ENCODE measurements at places on chromosomes 12 and 14.
A peak's percentile ranks its signal among the peaks of the same experiment; 100 is the strongest.

- no peaks in the 10 kb centered on the region for H3K4me1 ChIP-seq
- no peaks in the 10 kb centered on the region for H3K36me3 ChIP-seq
- peak; percentile 54 for DNase-seq
- H3K4me3 ChIP-seq: no peak overlapping the region
- H3K27ac ChIP-seq: peak overlapping the region; percentile 60
- H3K27me3 ChIP-seq: no peaks in the 10 kb centered on the region
These were observed 89.8 kb downstream of the CRADD start for GRCh38 chr12:93766796-93767523.

GRCh38 chr14:50308363-50308915 is 3.6 kb downstream of the L2HGDH start:
- H3K36me3 ChIP-seq: no peaks in the 10 kb centered on the region
- no peak overlapping the region for H3K27ac ChIP-seq
- DNase-seq: no peak
- no peaks in the 10 kb centered on the region for H3K4me1 ChIP-seq

- no peak overlapping the region for H3K4me3 ChIP-seq
- H3K27me3 ChIP-seq: no peaks in the 10 kb centered on the region
- no peak overlapping the region for H3K27ac ChIP-seq
- no peaks in the 10 kb centered on the region for H3K4me1 ChIP-seq
- DNase-seq: no peak
These were observed 59.4 kb downstream of the TTC9 start for GRCh38 chr14:70700955-70701585.

GRCh38 chr12:43550831-43551271 is 1.2 kb downstream of the ADAMTS20 start:
- H3K27me3 ChIP-seq: peaks cover 6% of the 10 kb centered on the region
- H3K27ac ChIP-seq: no peak overlapping the region
- H3K4me3 ChIP-seq: no peak overlapping the region
- H3K4me1 ChIP-seq: no peaks in the 10 kb centered on the region
- no peak for DNase-seq

DNA sequence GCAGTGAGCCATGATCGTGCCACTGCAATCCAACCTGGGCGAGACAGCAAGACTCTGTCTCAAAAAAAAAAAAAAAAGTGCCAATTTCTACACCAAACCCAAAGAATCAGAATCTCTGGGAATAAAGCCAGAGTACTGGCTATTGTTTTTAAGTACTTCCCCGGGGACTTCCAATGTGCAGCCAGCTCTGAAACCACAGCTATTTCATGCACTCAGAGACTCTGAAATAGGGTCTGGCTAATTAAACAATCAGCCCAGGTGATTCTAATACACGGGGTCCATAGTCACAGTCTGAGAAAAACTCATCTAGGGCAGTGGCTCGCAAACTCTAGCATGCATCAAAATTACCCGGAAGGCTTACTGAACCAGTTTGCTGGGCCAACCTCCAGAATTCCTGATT is 56.3 kb downstream of the SIX6 start:
- no peaks in the 10 kb centered on the region for H3K4me1 ChIP-seq
- no peaks in the 10 kb centered on the region for H3K27me3 ChIP-seq
- H3K4me3 ChIP-seq: no peak overlapping the region
- peak; percentile 7 for DNase-seq
- no peak overlapping the region for H3K27ac ChIP-seq

DNA sequence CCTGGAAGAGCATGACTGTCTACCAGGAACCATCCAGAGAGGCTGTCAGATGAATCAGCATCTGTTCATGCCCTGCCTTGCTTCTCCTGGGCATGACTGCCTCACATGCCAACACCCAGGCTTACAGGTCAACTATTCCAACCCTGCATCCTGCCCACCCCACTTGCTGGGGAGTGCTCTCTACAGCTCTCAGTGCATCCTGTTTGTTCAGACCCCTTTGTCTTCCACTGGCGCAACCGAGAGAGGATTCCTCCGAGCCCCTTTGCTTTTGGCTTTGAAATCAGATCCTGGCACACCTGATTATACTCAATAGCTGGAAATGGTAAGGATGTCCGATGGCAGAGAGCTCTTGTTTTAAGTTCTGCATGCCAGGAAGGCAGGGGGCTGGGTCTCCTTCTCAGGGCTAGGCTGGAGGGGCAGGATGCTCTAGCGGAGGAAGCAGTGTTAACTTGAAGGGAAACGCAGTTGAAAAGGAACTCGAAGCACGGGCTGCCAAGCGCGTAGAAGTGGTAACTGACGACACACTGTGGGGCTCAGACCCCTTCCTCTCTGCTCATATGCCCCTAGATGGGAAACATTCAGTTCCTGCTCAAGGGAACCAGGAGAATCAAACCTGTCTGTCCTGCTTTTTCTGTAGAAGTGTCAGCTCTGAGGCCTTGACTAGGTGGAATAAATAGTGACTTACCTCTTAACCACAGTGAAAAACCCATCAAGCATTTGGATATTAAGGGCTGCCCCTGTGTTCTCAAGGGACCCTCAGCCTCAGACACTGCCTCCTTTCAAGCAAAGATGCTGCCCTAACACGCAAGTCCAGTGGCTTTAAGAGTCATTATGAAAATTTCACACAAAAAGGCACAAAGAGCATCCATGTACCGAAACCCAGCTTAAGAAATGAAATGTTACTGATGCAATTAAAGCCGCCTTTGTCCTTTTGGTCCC is 297.5 kb downstream of the ZFP36L1 start:
- no peaks in the 10 kb centered on the region for H3K4me1 ChIP-seq
- no peak overlapping the region for H3K27ac ChIP-seq
- H3K36me3 ChIP-seq: no peaks in the 10 kb centered on the region
- H3K27me3 ChIP-seq: no peaks in the 10 kb centered on the region
- DNase-seq: no peak

DNA sequence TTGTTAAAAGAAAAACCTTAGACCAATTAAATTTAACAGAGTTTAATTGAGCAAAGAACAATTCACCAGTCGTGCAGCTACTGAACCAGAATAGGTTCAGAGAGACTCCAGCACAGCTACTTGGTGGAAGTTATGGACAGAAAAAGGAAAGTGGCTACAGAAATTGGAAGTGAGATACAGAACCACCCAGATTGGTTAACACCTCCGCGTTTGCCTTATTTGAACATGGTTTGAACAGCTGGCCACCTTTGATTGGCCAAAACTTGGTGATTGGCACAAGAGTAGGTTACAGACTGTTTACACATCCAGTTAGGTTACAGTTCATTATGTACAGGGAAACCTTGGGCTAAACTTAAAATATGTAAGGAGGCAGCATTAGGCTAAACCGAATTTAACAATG is 54.9 kb downstream of the SRGAP1 start:
- H3K27me3 ChIP-seq: no peaks in the 10 kb centered on the region
- H3K4me1 ChIP-seq: no peaks in the 10 kb centered on the region
- H3K36me3 ChIP-seq: no peaks in the 10 kb centered on the region
- DNase-seq: no peak

- H3K4me3 ChIP-seq: peak overlapping the region; percentile 42
- no peaks in the 10 kb centered on the region for H3K36me3 ChIP-seq
- DNase-seq: peak; percentile 7
- peaks cover 17% of the 10 kb centered on the region for H3K27me3 ChIP-seq
- H3K4me1 ChIP-seq: no peaks in the 10 kb centered on the region
These were observed 1.2 kb downstream of the FLRT2 start for GRCh38 chr14:85531141-85531586.

- no peaks in the 10 kb centered on the region for H3K27me3 ChIP-seq
- H3K4me3 ChIP-seq: no peak overlapping the region
- DNase-seq: no peak
- no peaks in the 10 kb centered on the region for H3K36me3 ChIP-seq
- peaks cover 9% of the 10 kb centered on the region for H3K4me1 ChIP-seq
- no peak overlapping the region for H3K27ac ChIP-seq
These were observed 6.5 kb upstream of the CIPC start for GRCh38 chr14:77091518-77091917.

DNA sequence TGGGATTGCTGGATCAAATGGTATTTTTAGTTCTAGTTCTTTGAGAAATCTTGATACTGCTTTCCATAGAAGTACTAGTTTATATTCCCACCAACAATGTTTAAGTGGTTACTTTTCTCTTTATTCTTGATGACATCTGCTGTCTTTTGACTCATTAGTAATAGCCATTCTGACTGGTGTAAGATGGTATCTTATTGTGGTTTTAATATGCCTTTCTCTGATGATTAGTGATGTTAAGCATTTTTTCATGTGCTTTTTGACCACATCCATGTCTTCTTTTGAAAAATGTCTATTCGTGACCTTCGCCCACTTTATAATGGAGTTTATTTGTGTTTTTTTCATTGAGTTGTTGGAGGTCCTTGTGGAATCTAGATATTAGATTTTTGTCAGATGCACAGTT is 865.7 kb downstream of the SLC6A15 start:
- no peaks in the 10 kb centered on the region for H3K27me3 ChIP-seq
- H3K4me3 ChIP-seq: no peak overlapping the region
- no peak for DNase-seq
- H3K4me1 ChIP-seq: no peaks in the 10 kb centered on the region
- H3K27ac ChIP-seq: no peak overlapping the region

- no peak overlapping the region for H3K27ac ChIP-seq
- H3K36me3 ChIP-seq: no peaks in the 10 kb centered on the region
- H3K27me3 ChIP-seq: no peaks in the 10 kb centered on the region
- H3K4me1 ChIP-seq: no peaks in the 10 kb centered on the region
These were observed 47.7 kb downstream of the CLMN start for GRCh38 chr14:95272057-95272456.

DNA sequence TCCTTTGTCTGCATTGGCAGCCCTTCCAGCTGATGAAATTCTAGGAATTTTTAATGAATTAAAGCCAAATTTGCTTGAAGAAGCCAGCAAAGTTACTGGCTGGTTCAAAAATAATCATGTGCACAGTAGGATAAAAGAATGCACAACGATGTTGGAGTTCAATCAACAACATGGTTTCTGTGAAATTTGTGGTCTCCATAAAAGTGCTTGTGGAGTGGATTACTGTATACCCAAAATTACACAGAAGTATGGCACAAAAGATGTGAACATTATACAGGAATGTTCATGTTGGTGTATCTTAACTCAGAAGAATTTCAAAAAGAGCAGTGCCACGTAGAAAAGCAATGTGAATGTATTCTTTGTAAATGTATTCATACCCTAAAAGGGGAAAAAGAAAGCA is 105.0 kb upstream of the METAP2 start:
- H3K27me3 ChIP-seq: no peaks in the 10 kb centered on the region
- H3K36me3 ChIP-seq: no peaks in the 10 kb centered on the region
- no peak for DNase-seq
- H3K4me3 ChIP-seq: no peak overlapping the region
- H3K27ac ChIP-seq: no peak overlapping the region

- peaks cover 15% of the 10 kb centered on the region for H3K27me3 ChIP-seq
- H3K4me1 ChIP-seq: no peaks in the 10 kb centered on the region
- H3K4me3 ChIP-seq: no peak overlapping the region
- H3K27ac ChIP-seq: no peak overlapping the region
- H3K36me3 ChIP-seq: no peaks in the 10 kb centered on the region
These were observed 6.4 kb upstream of the ALX1 start for GRCh38 chr12:85273381-85274314.

DNA sequence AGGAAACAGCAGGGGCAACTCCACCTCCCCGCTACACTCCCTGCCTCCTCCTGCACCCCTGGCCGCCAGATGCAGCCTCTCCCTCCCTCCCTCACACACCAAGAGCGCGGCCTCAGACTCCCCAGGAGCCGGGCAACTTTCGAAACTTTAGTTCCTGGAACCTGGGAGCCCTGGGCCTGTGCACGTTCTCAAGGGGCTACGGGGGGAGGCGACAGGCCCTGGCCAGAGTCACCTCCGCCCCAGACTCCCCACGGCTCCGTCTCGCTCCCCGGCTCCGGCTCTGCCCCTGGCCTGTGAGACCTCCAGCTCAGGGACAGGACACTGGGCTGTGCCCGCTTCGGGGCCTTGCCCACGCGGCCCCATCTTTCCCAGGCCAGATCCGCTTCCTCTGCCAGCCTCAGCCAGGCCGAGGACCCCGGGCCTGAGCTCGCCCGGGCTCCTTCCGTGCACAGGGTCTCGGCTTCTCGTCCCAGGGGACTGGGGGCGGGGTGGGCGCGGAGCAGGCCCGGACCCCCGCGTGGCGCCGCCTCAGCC is 5.5 kb downstream of the AMN start:
- peaks cover 14% of the 10 kb centered on the region for H3K27me3 ChIP-seq
- peak overlapping the region; percentile 24 for H3K4me3 ChIP-seq
- no peak for DNase-seq
- no peak overlapping the region for H3K27ac ChIP-seq
- no peaks in the 10 kb centered on the region for H3K36me3 ChIP-seq

GRCh38 chr14:60107477-60107876 is 15.8 kb downstream of the PCNX4 start:
- no peak overlapping the region for H3K27ac ChIP-seq
- no peak overlapping the region for H3K4me3 ChIP-seq
- no peaks in the 10 kb centered on the region for H3K4me1 ChIP-seq
- H3K27me3 ChIP-seq: no peaks in the 10 kb centered on the region

- H3K27me3 ChIP-seq: no peaks in the 10 kb centered on the region
- no peak overlapping the region for H3K27ac ChIP-seq
- H3K4me1 ChIP-seq: no peaks in the 10 kb centered on the region
- H3K36me3 ChIP-seq: no peaks in the 10 kb centered on the region
- no peak overlapping the region for H3K4me3 ChIP-seq
These were observed 463.4 kb downstream of the TMEM121 start for GRCh38 chr14:105989566-105990302.

DNA sequence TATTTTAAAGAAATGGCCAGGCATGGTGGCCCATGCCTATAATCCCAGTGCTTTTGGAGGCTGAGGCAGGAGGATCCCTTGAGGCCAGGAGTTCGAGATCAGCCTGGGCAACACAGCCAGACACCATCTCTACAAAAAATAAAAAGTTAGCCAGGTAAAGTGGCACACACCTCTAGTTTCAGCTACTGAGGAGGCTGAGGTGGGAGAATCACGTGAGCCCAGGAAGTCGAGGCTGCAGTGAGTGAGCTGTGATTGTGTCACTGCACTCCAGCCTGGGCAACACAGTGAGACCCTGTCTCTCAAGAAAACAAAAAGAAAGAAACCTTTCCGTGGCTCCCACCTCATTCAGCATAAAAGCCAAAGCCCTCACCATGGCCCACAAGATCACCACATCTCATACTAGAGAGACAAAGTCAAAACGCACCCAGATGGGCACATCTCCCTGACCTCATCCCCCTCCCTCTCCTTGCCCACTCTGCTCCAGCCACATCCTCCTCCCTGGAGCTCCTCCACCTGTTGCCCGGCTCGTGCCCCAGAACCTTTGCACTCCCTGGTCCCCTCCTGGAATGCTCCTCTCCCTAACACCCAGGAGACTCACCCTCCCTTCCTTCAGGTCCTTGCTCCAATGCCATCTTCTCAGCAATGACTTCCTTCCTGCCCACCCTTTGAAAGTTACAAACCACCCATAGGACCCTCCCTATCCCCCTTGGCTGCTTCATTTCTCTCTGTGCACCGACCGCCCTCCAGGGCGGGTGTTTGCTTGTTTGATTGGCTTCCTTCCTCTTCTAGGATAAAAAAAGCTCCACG is 4.8 kb upstream of the SCARB1 start:
- H3K4me3 ChIP-seq: no peak overlapping the region
- H3K4me1 ChIP-seq: no peaks in the 10 kb centered on the region
- no peaks in the 10 kb centered on the region for H3K27me3 ChIP-seq
- no peak overlapping the region for H3K27ac ChIP-seq
- no peaks in the 10 kb centered on the region for H3K36me3 ChIP-seq
- no peak for DNase-seq

GRCh38 chr14:55077170-55078151 is 26.0 kb downstream of the MAPK1IP1L start:
- no peaks in the 10 kb centered on the region for H3K27me3 ChIP-seq
- H3K4me1 ChIP-seq: no peaks in the 10 kb centered on the region
- DNase-seq: no peak

GRCh38 chr12:41151793-41152192 is 36.3 kb upstream of the PDZRN4 start:
- H3K4me1 ChIP-seq: no peaks in the 10 kb centered on the region
- H3K27me3 ChIP-seq: no peaks in the 10 kb centered on the region
- no peak overlapping the region for H3K4me3 ChIP-seq

Measured in prostate gland (tissue), 2 donors.